WERI-Rb-1 (cell line): ENCODE measurements at places on chromosomes 7 and 10.
A peak's percentile ranks its signal among the peaks of the same experiment; 100 is the strongest.

- DNase-seq = no peak
Measured at GRCh38 chr7:117019287-117019686, 66.0 kb downstream of the ST7 start.

GRCh38 chr7:102275123-102275703, 11.5 kb upstream of the SH2B2 start:
- DNase-seq = no peak

- DNase-seq = no peak
Measured at GRCh38 chr7:1083729-1084657, 3.9 kb upstream of the GPER1 start.

DNA sequence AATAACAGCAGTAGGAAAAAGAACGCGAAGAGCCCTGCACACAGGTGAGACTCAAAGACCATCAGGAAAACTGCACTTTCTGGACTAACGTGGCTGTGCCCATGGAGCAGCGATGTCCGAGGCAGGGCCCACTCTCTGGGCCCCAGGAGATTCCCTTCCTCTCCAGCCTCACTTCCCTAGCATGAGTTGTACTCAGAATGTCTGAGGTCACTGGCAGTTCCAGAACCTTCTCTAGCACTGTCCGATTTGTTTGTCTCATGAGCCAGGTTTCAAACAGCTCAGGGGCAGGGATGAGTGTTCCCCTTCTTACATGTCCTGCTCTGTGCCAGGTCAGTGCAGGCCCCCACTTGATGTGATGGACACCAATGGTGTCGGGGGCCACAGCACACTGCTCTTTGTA, 484.2 kb downstream of the PTPRN2 start:
- DNase-seq = no peak

DNA sequence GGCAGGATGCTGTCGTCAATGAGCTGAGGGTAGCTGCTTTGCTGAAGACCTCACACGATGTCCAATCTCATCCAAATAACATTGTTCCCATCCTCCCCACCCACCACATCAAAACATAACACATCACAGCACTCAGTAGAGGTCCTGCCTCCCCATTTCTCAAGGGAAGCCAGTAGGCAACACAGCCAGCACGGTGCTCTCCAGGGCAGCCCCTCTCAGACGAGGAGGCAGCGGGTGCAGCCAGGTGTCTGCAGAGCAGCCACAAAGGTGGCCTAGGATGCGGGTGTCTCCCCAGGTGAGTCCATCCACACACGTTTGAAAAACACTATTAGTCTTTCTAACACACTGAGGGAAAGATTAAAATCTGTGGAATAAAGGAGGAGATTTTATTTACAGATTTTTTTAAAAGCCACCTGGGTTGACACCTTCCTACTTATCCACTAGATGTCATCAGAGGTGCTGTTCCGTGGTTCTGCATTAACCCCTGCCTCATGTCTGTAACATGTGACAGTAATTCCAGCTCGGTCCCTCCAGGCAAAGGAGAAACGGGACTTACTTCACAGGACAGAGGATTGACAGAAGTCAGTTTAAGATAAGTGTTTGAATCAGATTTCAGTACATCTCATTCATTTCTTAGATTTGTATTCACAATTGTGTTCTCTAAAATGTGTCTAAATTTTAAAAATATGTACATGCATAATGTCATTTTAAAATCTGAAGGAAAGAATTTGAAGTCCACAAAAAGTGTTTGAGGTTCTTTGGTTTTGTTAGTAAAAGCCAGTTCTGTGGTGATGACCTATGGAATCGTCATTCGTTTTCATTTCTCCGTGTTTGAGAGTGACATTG, 68.0 kb downstream of the LANCL2 start:
- DNase-seq = peak; percentile 69

DNA sequence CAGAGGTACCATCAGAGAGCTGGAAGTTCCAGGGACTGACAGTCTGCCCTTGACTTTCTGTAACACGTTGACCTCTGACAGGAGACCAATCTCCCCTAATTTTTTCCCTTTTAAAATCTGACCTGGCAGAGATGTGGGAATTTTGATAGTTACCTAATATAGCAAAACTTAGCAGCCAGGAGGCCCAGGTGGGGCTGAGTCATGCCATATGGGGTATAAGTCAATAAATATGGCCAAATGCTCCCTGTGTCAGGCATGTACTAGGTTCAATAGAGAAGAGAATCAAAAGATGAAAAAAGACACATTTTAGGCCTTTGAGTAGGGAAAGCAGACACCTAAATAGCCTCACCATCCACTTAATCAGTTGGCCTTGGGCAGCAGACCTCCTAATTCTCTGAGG, 6.1 kb upstream of the GRK5 start:
- no peak for DNase-seq

DNA sequence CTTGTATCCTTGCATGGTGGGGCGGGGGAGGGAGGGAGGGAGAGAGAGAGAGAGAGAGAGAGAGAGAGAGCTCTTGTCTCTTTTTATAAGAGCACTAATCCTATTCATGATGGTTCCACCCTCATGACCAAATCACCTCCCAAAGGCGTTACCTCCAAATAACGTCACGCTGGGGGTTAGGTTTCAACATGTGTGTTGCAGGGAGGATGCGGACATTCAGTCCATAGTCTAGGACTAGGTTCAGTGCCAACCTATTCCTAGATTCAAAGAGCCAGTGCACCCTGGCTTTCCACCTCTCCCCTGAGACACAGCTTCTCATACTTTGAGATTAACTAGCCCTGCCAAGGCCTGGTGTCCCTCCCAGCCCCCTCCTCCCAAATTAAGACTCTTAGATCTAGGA, 123.0 kb downstream of the GRK5 start:
- peak; percentile 61 for DNase-seq

GRCh38 chr10:116715341-116715740, 27.0 kb downstream of the HSPA12A start:
- DNase-seq = no peak

GRCh38 chr10:115762029-115762428, 511.0 kb downstream of the GFRA1 start:
- no peak for DNase-seq

- no peak for DNase-seq
Measured at GRCh38 chr7:81752318-81752714, 17.5 kb downstream of the HGF start.

DNA sequence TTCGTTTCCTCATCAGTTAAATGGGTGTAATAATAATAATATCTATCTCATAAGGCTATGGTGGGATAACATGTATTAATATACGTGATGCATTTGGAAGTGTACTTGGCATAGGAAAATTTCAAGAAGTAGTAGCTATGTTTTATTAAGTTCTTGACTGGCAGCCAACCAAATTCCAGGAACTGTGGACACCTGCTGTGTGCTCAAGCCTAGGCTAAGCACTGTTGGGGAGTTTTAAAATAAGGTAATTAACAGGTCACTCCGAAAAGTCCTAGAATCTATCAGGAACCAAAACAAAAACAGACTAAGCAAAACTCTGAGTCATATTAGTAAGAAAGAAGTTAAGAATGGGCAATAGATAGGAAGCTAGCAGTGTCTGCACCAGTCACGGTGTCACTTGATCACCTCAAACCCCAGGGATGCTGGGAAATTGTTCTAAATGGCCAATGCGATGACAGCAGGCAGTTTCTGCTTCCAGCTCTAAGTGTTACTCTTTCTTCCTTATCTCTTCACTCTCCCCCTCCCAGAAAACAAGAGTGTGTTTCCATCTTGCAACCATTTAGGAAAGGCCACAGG, 92.0 kb upstream of the GDF10 start:
- no peak for DNase-seq

GRCh38 chr7:110646804-110647203, 444.1 kb upstream of the LRRN3 start:
- peak; percentile 12 for DNase-seq

DNA sequence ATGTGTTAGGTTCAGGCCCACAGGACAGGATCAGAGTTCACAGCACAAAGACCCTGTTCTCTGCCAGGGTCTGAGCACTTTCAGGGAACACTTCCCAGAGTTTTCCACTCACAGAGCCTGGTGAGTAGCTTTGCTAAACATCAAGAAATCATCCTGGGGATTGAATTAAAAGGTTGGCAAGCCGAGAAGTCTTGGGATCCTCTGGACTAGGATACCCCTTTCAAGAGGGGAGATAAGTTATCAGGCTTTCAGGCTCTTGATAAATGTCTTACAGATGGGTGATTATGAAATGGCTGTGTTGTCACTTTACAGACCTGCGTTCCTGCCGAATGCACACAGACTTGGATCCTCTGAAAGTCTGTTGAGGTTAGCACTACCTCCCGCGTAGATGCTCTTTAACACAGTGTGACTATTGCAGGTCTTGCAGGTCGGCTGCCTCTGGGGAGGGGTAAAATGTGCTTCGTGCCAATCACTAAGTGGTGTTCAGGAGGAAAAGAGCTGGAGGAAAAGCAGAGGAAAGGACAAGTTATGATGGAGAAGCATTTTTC, 473.5 kb upstream of the AKR1E2 start:
- no peak for DNase-seq

- no peak for DNase-seq
Measured at GRCh38 chr7:74606909-74607510, 50.5 kb upstream of the GTF2I start.

DNA sequence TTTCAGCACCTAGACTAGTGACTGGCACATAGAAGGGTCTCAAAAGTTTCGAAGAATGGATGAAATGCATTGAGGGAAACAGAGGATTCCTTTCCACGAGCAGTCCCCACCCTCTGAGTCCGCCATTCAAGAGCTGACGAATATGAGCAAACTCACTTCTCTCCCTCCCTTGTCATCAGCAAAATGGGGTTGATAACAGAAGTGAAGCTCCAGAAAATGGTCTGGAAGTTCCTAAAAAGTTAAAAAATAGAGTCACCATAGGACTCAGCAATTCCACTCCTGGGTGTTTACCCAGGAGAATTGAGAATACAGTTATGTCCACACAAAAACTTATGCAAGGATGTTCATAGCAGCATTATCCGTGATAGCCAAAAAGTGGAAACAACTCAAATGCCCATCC, 25.0 kb upstream of the SRGN start:
- DNase-seq = no peak

- no peak for DNase-seq
Measured at GRCh38 chr7:116546916-116547315, 22.1 kb downstream of the CAV1 start.

DNA sequence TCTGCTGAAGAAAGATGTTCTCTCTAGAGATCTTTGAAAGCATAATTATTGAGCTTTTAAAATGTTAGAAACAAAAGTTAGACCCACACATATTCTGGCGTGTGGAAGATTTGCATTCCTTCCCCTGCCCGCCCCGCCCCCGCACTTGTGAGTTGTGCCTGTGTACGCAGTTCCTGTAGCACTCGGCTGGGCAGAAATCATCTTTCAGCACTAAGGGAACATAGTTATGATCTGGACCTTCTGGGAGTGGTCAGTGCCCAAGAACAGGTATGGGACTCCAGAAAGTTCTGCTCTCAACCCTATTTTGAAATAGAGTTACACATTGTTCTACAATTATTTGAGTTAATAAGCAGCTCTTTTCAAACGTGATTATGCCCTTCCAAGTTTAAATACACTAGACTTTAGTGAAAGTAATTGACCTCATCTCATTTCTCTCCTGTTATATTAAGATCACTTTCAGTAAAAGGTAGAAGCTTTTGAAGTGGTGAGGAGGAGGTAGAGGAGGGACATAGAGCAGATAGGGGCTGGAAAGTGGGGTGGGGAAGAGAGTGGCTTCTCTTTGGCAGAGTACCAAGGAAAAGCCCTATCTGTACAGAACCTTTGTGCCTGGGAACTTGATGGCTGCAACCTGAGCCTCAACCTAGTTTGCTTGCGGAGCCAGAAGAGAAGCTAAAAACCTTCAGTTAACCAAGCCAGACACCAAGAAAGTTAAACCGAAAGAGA, 5.7 kb downstream of the BLVRA start:
- no peak for DNase-seq

DNA sequence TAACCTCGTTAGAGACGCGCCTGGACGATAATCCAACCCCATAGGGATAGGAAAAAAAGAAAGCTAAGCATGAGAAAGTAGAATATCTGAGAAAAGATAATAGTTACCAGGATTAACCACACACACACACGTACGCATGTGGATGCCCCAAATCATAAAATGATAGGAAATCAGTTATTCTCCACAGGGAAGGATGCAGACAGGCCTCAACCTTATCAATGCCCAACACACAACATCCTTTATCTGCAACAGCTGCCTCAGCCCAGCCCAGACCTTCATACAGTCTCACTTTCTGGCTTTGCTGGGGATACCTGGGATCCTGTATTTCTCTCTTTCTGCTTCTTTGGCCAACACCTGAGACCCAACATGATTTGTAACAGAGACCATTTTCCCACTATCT, 123.0 kb downstream of the NOC3L start:
- DNase-seq = no peak

DNA sequence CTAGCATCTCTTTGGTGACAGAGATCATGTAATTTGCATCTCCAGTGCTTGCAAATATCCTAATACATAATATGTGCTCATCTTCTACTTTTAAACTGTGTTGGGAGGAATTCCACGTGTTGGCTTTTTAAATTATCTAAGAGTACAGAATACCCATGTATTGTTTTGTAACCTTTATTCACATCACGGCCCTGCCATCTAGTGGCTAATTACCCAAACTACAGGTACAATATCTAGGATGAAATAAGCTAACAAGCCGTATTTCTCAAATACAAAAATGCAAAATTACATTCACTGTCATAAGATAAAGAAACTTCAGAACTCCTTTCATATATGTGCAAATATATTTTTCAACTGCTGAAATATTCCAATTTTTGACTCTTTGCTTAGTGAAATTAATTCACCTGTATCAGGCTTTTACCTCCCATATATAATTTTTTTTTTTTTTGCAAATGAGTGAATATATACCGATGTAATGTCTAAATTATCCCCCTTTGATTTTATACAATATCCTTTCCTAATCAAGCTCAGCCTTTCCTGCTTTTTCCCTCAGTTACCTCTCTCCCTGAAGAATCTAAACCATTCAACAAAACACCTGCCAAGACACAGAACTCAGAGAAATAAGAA, 30.3 kb upstream of the LSM8 start:
- DNase-seq = no peak

GRCh38 chr10:58579011-58579655, 66.5 kb downstream of the BICC1 start:
- DNase-seq = no peak

DNA sequence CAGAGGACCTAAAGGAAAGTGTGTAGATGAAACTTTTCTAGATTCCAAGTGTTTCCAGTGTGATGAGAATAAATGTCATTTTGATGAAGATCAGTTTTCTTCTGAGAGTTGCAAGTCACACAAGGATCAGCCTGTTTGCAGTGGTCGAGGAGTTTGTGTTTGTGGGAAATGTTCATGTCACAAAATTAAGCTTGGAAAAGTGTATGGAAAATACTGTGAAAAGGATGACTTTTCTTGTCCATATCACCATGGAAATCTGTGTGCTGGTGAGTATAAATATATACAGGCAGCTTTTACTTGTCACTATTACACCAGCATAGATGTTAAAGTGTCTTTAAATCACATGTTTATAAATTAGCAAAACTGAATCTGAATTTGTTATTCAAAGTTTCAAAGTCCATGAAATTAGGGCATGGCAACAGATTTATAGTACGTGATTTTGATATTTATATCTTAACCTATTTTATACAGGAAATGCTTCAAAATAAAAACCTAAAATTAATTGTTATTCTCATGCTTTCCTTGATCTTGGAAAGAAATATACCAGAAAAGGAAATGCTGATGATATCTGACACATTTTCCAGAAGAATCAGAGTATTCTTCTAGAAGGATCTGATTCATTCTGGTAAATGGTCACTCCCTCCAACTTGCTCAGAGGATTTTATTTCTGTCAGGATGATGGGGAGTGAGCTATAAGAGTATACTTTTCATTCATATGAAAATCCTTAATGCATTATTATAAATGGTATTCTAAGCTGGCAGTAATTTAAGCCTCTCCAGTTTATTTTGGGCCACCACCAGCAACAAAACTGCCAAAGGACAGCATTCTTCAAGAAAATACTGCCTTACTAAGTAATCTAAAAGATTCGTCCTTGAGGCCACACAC, 71.4 kb downstream of the ITGB8 start:
- DNase-seq = no peak
